Epithelial cell of alveolus of lung (primary cell): ENCODE measurements at places on chromosomes 6 and 20. TPM values are rescaled to one million over a fixed set of nuclear protein-coding genes. Genes with fewer than 3 reads are reported as not detected.

BTN1A1 gene
- total RNA-seq = not detected in 2 replicates

GNRH2 gene
- total RNA-seq = not detected in 2 replicates

SLC22A3 gene
- total RNA-seq = 4.0 and 26.3 TPM in 2 replicates

PLG gene
- not detected in 2 replicates for total RNA-seq

CAP2 gene
- total RNA-seq = 1.2 and 7.5 TPM in 2 replicates
